ENCODE measurements at places on chromosomes 4 and X.

DNA sequence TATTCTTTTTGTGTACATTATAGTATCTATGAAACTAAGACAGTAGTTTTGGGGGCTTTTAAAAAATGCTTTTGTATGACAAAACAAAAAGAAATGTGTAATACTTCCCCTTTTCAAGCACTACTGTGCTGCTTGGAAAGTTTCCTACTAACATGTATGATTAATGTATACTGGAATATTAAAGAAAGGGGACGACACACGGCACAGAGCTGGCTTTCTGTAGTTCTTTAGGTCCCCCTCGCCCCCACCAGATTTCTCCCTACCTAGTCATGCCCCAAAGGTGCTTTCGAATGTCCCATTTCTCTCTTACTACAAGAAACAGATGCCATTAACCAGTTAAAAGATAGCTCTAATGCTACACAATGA, 1.6 kb upstream of the AP1S2 start:
- no peak for DNase-seq

- no peak for DNase-seq
Measured at GRCh38 chrX:10739426-10739825, 119.0 kb upstream of the MID1 start.

DNA sequence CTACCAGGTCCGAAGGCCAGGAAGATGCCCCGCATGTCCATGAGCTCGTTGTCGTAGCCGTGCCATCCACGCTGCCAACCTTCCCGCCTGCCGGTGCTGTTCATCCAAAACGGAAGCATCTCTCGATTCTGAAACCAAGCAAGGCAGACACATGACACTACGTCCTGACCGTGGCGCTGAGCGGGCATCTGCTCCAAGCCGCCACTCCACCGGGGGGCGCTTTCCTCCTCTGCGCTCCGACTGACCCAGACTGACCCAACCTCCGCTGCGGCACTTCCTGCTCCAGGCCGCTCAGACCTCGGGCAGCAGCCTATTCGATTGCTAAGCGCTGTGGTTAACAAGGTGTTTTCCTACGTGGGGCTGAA, 120.5 kb downstream of the ENPP6 start:
- DNase-seq: no peak

- DNase-seq: no peak
Measured at GRCh38 chr4:41883988-41884734, 51.1 kb upstream of the TMEM33 start.

DNA sequence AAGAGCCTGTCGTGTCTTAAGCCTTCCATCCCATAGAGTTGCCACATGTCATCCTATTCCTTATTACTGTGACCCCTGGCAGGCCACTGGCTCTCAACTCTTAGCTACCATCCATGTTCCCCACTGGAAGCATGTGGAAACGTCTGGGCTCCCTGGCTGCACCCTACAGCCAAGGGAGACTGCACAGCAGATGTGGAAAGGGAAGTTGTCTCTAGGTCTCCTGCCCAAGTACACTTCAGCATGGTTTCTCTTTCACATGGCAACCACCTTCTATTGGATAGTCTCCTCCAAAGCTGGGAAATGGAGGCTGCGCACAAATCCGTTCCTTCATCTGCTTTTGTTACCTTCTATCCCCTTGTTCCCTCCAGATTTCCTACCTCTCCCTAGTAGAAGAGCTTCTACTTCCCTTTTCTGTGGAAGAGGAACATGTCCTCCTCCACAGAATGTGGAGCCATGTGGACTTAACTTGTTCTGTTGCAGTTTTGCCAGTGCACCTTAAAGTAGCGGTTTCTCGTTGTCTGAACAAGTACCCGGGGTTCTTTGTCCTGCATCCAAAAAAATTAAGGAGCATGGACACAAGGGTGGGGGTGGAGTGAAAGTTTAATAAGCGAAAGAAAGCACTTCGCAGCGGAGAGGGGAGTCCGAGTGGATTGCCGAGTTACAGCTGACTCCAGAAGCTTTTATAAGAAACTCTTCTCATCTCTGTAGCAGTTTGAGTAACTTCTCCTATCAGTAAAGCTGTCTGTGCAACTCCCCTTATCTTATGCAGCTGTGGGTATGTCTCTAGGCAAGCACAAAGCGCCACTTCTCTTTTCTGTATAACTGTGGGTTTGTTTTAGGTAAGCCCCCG, 52.5 kb downstream of the HMGB2 start:
- DNase-seq: no peak

DNA sequence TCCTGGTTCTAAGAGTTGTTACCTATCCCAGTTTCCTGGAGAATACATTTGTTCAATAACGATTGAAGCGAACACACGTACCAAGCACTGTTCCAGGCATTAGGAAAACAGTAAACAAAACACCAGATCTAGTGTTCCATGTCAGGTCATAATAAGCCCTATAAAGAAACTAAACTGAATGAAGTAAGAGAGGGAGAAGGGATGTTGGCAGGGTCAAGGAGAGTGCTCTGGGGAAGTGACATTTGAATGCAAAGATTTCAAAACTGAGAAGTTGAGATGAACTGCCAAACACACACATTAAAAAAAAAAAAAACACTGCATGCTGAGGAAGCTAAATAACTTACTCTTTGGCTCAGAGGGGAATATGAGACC, 14.4 kb upstream of the ENAM start:
- DNase-seq: no peak

DNA sequence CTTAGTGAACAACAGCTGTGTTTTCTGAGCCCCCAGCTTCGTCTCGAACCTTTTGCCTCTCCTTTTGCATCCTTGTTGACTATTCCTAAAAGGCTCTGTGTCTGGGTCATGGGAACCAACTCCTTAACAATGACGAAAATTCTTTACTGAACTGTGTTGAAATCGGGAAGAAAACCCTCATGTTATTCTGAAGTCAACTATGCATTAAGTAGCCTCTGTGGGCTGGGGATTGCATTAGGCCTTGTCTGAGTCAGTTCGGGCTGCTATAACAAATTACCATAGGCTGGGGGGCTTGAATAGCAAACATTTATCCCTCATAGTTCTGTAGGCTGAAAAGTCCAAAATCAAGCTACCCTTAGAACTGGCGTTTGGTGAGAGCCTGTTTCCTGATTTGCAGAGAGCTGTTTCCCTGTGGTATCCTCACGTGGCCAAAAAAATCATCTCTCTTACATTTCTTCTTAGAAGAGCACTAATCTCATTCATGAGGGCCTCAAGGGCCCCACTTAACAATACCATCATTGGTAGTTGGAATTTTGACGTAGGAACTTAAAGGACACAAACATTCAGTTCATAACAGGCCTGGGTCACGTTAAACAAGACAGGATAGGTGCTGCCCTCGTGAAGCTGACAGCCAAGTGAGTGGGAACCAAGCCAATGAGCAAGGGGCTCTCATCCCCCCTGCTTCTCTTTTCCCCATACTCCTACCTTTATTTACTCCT, 75.9 kb downstream of the CLNK start:
- no peak for DNase-seq

GRCh38 chr4:100849319-100849718, 331.5 kb upstream of the EMCN start:
- no peak for DNase-seq

DNA sequence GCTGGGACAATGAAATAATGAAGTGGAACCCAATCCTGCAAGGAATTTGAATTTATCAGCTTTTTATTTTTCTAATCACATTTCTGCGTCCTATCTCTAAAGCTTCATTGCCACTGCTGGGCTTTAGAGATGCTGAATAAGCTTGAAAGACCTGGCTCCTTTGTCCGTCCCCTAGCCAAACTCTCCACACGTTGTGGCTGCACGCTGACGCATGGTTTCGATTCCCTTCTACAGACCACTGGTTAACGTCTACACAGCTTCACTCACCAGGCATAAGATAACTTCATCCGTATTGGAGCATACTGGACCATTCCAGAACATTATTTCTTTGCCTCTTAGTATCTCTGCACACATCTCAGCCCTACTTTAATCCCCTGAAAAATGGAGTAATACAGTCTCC, 31.2 kb downstream of the SPANXN3 start:
- no peak for DNase-seq

- DNase-seq: no peak
Measured at GRCh38 chr4:94669672-94670664, 87.8 kb upstream of the BMPR1B start.

- no peak for DNase-seq
Measured at GRCh38 chr4:37725718-37726117, 39.5 kb upstream of the RELL1 start.

GRCh38 chrX:11059933-11060332, 51.2 kb upstream of the HCCS start:
- DNase-seq: no peak

Measured in mesothelial cell of epicardium (in vitro differentiated cells).